Activated gamma-delta T cell treated with anti-CD3 and anti-CD28 coated beads, Interleukin-2, amount 50 U/mL, for 16 hours (primary cell): ENCODE measurements at places on chromosomes 6 and 20.
A peak's percentile ranks its signal among the peaks of the same experiment; 100 is the strongest.

DNA sequence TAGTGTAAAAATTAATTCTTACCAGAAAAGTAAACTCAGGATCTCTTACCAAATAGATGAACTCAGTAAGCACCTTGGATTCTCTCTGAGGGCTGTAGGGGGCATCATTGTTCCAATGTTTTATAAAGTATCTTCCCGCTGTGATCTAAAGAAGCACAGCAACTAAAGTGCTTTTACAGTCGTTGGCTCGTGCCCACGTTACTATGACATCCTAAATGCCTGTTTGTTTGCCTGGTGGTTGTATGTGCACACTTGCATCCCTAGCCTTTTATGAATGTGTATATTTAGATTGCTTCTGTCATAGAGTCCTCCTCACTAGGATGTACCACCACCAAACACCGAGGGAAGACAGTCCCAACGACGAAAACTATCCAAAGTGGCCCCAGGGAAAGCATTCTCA lies 34.5 kb downstream of the SLX4IP start:
- DNase-seq, result no peak

- no peak for DNase-seq
Observed at GRCh38 chr6:139230391-139230840, 61.4 kb downstream of the TXLNB start.

DNA sequence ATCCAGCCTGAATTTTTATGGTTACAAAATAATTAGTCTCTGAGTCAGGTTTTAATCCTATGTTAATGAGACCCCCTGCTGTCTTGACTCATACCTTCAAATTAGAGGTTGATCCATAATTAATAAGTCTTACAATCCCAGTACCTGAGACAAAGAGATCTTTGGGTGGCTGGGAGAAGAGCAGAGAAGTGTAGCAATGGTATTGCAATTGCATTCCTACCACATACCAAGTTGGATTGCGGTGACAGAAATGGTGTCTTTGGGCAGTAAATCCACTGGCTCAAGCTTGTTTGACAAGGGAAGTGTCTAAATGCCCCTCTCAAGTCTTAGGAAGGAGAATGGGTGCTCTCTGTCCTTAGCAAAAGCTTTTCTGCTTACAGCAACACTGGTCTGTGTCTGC lies 150.4 kb downstream of the BTBD3 start:
- no peak for DNase-seq

DNA sequence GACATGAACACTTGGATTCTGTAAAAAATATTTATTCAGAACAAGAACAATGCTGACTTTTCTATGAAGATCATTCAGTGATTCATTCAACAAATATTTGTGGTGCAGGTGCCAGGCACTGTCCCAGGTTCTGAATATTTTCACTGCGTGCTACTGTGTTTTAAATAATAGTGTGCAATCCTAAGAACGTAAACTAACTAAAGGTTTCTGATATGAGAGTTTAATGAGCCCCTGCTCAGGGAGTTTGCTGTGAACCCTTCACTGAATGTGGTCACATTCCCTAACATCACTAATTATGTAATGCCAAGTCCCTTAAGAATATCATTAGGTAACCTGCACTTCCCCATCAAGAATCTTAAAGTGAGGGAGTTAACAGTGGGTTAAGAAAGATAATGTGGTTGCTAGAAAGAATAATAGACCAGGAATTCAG lies 1.7 kb upstream of the TMEM170B start:
- DNase-seq, result no peak

GRCh38 chr20:1401451-1401907 lies 8.6 kb upstream of the FKBP1A start:
- no peak for DNase-seq

DNA sequence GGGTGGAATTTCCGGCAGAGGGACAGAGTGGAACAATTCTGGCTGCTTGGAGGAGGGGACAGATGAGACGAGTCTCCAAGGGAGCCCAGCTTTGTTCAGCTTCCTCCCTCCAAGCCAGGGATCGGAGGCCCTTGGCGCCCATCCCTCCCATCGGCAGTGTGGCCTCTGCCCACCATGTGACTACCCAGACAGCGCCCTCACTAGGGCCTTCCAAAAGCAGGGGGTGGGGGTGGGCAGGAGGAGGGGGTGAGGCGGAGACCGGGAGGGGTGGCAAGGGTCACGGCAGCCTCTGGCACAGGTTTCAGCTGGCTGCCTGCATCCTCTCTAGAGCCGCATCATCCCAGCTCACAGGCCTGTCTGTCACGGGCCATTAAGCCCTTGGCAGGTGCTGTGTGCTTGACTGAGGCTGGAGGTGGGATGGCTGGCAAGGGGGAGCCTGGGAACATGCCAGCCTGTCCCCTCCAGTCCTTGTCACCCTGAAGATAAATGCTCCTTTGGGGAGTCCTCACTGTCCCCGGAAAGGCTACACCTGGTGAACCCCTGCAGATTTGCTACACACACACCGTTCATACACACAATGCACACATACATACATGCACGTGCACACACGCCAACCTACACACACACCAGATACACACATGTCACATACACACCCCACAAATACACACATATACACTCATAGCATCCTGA lies 6.2 kb upstream of the FGD2 start:
- DNase-seq, result no peak

- DNase-seq, result peak; percentile 56
Observed at GRCh38 chr20:38875175-38875993, 50.8 kb upstream of the FAM83D start.

GRCh38 chr6:149896491-149896890 lies 1.4 kb downstream of the RAET1E start:
- DNase-seq, result no peak

GRCh38 chr20:17129089-17129488 lies 97.8 kb upstream of the PCSK2 start:
- no peak for DNase-seq

GRCh38 chr6:106468935-106469334 lies 108.4 kb downstream of the CRYBG1 start:
- DNase-seq, result no peak

DNA sequence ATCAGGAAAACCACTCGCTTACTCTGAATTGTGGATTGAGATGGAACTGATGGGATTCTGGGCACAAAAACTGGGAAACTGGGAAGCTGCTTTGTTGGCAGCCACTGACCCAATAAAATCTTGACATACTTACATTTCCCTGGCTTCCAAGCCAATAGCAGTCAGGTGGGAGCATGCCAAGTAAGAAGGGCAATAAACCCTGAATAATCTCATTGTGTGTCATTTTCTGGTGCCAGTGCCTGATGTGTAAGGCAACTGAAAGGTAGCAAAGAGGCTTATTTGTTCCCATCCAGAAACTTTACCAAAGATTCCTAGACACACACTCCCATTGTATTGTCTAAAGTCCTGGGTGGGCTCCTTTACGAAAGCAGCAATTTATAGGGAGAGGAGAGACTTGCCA lies 93.2 kb downstream of the TBX18 start:
- no peak for DNase-seq

DNA sequence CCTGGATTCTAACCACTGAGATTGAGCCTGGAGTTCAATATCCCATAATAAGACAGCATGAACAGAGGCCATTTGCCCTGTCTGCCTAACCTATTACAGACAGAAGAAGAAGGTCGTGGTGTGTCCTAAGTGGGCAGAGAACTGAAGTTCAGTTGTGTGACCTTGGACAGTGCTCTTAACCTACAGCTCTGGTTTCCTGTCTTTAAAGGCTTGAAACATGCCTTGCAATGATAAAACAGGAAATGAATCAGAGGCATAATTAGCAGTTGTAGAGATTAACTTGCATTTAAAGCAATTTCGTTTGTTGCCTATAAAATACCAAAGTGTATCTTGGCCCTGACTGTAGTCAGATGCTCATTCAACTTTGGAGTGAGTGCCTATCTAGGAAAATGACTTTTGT lies 507.2 kb upstream of the CHD6 start:
- no peak for DNase-seq

DNA sequence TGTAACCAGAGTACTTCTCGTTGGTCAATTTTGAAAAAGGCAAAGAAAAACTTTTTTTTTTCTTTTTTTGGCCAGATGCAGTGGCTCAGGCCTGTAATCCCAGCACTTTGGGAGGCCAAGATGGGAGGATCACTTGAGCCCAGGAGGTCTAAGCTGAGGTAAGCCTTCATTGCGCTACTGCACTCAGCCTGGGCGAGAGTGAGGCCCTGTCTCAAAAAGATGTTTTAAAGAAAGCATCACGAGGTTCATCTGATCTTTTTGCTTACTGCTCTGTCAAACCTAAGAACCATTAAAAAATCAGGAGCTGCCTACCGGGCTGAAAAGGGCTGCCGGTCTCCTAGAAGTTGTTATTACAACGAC lies 607 bp downstream of the LYRM2 start:
- no peak for DNase-seq

- no peak for DNase-seq
Observed at GRCh38 chr20:15257569-15257870, 920.1 kb upstream of the FLRT3 start.

DNA sequence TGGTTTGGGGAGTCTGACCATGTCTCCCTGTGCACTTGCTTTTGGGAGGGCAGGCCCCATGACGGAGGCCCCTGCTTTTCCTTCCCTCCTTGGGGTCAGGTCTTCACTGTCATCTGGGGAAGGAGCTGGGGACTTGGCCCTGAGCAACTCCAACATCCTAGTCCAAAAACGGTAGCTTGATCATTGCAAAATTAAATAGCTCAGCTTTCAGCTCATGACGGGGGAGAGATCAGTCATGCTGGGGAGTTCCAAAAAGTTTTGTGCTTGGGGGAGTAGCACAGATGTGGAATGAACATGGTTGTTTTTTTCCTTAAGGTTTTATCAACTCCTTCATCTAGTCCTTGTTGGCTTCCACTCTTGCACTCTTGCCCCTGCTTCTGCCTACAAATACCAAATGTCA lies 60.8 kb downstream of the MOCS1 start:
- DNase-seq, result no peak

- DNase-seq, result no peak
Observed at GRCh38 chr6:74733830-74734620, 471.8 kb downstream of the COL12A1 start.

DNA sequence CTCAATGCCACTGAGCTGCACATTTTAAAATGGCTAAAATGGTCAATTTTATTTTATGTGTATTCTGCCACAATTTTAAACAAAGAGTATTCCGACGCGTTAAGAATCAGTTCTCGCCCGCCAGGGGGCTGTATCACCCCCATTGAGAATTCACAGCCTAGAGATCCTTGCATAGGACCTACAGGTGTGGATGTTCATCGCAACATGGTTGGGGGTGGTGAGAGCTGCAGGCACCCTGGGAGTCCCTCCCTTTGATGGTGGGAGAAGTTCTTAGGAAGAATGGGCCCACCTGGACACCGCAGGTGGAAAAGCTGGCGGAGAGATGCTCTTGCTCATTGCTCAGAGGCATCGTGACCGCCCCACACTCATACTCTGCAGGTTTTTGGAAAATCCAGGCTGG lies 63.5 kb downstream of the SLC2A10 start:
- DNase-seq, result no peak

DNA sequence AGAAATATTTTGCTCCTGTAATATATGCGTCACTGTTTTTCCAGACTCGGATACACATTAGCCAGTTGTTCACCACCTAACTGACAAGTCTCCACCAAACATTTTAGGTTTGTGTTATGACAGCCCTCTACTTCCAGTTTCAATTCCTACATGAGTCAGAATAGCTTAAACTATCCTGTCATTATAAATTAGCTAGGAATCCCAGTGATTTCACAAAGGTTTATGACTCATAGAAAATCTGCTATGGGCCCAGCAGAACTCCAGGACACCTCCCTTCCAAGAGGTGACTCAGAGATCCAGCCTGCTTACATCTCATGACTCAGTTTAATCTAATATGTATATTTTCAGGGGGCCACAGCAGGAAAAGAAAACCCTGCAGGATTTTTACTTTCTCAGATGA lies 17.4 kb upstream of the PLCB4 start:
- DNase-seq, result no peak

DNA sequence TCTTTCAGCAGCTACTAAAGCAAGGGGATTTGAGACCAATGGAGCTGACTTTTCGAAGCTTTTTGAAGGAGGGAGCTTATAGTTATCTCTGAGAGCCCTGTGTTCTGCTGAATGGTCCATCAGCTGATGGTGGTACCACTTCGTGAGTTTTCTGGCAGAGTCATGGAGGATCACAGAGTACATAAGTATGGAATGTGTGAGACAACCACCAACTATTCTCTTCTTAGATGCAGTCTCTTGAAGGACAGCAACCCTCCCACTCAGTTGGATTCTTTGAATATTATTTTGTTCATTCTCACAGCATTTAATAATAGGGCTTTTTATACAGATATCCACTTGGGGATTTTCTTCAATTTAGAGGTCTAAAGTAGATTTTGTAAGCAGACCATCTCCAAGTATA lies 75.3 kb downstream of the ELOVL2 start:
- no peak for DNase-seq

GRCh38 chr6:30849903-30850651 lies 34.2 kb upstream of the DDR1 start:
- DNase-seq, result no peak

GRCh38 chr20:43665466-43666176 lies 1.3 kb upstream of the MYBL2 start:
- no peak for DNase-seq

GRCh38 chr20:51569815-51570738 lies 27.6 kb upstream of the NFATC2 start:
- DNase-seq, result no peak
